ENCODE measurements at places on chromosomes 12 and 14.

DNA sequence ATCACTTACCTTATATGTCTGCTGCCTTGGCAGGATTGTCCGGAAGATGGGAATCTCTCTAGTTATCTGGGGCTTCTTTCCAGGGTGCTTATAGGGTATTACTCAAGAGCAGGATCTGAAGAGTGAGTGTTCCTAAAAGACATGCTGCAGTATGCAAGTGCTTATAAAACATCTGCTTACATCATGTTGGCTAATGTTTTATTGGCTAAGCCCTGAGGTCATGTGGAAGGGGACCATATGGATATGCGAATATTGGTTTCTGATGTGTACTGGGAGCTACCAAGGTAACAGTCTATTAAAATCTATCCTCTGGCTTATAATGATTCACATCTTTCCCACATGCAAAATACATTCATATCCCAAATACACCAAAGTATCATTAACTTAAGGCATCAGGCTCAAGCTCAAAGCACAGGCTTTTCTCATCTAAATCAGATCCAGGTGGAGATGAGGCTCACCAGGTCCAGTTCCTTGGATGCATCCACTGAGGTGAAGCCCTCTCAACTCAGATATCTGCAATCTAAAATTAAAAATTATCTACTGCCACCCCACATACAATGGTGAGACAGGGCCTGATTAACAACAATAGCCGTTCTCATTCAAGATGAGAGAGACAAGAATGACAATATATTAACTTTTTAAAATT is 29.8 kb downstream of the LRRIQ1 start:
- DNase-seq, result no peak

GRCh38 chr12:97414855-97415254 is 47.7 kb upstream of the RMST start:
- no peak for DNase-seq

DNA sequence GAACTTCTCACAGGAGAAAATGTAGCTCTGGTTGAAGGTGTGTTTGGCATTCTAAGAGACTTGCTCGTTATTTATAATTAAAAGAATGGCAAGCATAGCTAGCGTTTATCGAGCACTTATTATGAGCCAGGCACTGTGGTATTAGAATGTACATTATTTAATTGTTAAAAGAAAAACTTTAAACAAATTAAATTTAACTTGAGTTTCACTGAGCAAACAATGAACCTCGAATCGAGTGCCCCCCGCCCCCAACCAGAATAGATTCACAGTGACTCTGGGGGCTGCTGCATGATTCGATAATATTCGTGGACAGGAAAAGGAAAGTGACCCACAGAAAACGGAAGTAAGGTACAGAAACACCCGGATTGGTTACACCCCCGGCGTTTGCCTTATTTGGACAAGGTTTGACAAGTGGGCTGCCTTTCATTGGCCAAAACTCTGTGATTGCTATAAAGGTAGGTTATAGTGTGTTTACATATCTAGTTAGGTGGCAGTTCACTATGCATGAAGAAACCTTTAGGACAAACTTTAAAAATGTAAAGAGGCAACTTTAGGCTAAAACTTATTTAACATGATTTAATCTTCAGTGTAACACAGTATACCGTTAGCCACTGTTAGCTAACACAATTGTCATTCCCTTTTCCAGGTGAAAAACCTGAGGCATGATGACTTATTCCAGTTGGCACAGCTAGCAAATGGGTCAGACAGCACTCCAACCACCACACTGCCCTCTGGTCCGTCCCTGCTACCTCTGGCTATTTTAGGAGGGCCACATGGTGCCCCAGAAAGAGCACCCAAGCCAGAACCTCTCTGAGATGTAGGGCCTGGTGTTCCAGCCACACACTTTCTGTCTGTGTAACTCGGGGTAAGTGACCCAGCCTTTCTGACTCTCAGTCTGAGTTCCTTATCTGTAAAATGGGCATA is 7.1 kb downstream of the SCNN1A start:
- DNase-seq, result no peak

DNA sequence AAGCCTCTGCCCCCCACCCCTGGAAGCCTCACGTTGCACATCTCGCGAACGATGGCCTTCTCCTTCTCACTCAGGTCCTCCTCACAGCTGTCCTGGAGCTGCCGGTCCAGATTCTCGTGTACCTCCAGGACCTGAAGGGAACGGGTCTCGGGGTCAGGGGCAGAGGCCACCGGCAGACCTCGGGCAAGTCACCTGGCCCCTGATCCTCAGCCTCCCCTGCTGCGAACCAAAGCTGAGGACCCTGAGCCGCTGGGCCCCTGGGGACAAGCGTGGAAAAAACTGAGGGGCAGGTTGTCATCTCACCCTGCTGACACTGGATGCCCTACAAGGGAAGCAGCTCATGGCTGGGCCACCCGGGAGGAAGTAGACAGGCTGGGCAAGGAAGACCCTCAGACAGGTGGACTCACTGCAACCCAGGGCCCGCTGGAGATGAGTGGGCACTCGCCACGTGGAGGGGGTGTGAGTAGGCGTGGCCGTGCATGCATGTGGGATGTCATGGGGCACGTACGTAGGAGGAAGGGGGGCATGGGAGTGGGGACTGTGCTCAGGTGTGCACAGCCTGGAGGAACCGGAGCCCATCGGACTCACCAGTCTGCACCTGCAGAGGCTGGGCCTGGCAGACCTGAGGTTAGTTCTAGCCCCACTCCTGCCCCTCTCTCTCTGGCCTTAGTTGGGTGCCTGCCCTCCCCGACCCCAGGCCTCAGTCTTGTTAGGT is 35.1 kb downstream of the CCNK start:
- DNase-seq, result no peak

GRCh38 chr14:59155886-59156285 is 32.6 kb upstream of the DAAM1 start:
- no peak for DNase-seq

GRCh38 chr14:68269136-68269927 is 449.8 kb downstream of the RAD51B start:
- no peak for DNase-seq

- no peak for DNase-seq
Measured at GRCh38 chr12:19978193-19978592, 390.1 kb upstream of the PDE3A start.

GRCh38 chr12:76563061-76563460 is 3.5 kb upstream of the OSBPL8 start:
- DNase-seq, result no peak

DNA sequence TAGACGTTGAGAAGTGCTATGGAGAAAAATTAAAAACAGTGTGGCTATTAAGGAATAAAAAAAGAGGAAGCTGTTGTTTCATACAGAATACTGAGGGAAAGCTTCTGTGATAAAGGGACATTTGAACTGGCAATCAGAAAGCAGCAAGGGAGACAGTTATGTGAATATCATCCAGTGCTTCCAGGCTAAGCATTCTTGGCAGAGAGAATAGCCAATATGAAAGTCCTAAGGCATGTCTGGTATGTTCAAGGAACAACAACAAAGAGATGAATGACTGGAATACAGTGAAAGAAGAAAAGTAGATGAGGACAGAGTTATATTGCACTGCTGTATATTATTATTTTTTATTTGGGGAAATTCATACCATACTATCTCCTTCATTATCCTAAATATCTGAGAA is 23.9 kb downstream of the SCAF11 start:
- no peak for DNase-seq

GRCh38 chr14:51643140-51643539 is 8.6 kb upstream of the FRMD6 start:
- DNase-seq, result no peak

DNA sequence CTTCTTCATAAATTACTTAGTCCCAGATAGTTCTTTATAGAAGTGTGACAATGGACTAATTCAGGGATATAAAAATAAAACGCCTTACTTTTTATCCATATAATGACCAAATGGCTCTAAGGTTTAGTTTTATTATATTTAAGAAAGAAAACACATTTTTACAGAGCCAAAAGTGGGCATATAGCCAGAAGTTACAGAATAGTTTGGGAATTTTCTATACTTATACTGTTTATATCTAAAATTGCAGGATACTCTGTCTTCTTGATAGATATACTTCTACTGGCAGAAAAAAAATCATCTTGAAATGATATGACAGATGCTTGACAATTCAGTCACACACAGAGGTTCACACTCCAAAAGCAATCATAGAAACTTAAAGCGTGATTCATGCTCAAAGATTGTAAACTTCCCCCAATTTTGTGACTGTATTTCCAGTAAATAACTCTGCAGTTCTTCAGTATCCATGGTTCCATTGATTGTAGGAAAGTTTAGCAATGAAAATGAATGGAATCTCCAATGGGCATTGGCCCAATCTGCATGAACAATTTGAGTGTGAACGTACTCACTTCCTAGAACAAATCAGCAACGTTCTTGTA is 307.8 kb downstream of the NOVA1 start:
- no peak for DNase-seq

DNA sequence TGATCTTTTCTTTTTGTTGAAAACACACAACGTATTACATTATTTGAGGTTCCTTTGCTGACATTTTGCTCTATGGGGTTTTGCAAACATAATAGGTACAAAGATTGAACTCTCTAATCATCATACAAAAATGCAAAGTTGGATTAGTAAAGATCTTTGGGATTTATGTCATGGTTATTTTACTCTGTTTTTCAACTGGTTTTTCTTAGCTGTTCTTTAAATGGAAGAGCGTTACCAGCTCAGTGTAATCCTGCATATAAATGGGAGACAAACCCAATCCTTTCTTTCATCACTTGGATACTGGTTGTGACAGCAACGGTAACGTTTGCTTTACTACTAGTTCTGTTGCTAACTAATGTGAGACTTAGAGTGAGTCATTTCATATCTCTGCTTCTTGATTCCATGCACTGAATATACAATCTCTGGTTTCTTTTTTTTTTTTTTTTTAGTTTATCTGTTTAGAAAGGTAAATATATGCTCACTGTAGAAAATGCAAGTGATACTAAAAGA is 104.9 kb upstream of the NOVA1 start:
- no peak for DNase-seq

DNA sequence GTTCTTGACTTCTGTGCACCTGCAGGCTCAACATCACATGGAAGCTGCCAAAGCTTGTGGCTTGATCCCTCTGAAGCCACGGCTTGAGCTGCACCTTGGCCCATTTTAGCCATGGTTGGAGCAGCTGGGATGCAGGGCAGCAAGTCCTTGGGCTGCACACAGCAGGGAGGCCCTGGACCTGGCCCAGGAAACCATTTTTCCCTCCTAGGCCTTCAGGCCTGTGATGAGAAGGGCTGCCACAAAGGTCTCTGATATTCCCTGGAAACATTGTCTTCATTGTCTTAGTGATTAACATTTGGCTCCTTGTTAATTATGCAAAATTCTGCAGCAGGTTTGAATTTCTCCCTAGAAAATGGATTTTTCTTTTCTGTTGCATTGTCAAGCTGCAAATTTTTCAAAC is 394.1 kb upstream of the FAR2 start:
- no peak for DNase-seq

DNA sequence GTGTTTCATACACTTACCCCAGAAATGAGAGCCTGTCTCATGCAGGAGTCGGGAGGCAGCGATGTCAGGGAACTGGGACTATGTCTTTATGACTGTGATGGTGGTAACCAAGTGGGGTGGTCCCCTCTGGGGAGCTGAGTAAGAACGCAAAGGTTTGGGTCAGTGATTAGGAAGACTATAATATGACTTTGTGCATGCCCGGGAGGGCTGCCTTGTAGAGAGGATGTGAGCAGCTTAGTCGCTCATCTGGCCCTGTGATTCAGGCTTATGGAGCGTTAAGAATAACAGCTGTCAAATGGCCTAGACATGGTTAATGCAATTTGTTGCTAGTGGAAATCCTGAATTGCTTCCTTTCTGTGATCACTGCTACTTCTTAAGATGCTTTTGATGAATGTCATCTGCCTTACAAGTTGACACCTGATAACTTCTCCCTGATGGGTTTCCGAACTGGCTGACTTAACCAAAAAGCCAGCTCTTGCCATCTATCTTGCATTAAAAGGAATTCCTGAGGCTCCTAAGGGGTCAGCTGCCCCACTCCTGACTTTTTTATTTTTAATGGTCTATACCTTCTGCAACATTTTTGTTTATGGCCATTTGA is 35.4 kb upstream of the AACS start:
- DNase-seq, result no peak

DNA sequence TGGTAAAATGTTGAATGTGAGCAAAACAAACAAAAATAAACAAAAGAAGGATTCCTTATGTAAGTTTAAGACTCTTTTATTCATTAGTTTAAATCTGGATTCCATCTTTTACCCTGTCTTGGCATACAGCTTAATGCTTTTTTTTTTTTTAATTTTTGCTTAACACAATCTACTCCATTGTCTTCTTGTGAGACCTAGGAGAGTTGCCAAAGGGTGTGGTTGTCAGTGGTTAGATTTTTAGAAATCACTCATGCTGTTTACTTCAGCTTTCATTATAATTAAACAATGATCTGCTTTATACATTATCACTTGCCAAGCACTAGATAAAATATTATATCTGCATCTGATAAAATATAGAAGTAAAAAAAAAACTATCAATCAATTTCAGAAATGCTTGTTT is 77.7 kb upstream of the KITLG start:
- DNase-seq, result peak; percentile 66

- peak; percentile 52 for DNase-seq
Measured at GRCh38 chr12:115584156-115584555, 693.3 kb downstream of the MED13L start.

GRCh38 chr12:94829552-94829951 is 173.9 kb downstream of the NDUFA12 start:
- no peak for DNase-seq

DNA sequence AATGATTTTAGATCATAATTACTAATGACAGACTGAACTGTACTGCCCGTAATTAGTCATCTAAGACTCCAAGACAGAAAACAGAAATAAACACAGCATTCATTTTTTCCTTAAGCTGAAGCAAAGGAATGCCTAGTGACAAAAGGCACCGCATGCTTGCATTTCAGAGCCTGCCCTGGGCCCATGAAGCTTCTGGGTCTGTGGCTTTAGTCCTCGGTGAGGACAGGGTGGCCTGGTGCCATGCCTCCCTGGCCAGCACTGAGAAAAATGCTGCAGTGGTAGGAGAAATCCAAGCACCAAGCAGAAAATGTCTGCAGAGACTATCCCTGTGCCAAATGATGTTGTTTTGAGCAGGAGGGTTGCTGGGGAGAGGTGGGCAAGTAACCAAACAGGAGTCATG is 171.6 kb downstream of the CALM1 start:
- DNase-seq, result no peak

GRCh38 chr12:123942238-123942653 is 30.4 kb downstream of the CCDC92 start:
- DNase-seq, result no peak

DNA sequence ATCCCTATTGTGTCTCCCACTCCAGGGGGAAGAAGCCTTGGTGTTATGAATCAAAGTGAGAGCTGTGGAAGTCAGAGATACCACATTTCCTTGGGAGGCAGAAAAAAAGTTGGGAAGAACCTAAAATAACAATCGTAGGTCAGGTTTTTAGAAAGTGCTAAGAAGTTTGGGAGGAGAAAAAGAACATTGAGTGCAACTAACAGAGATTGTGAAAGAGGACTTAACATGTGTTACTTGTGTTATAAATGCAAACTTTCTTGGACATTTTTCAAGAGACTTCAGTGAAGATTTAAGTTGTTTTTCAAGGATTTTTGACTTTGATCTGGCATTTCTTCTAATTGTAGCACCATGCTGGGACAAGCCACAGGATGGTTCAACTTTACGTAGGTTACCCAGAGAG is 7.8 kb upstream of the ERP27 start:
- no peak for DNase-seq

GRCh38 chr12:15772405-15773018 is 16.7 kb downstream of the EPS8 start:
- DNase-seq, result no peak

GRCh38 chr12:131939007-131939406 is 9.9 kb downstream of the PUS1 start:
- no peak for DNase-seq
